Stimulated activated CD8-positive, alpha-beta memory T cell treated with anti-CD3 and anti-CD28 coated beads, Interleukin-4, amount 100 ng/mL, for 4 hours (primary cell): ENCODE measurements at places on chromosomes 11 and 22.

GRCh38 chr11:129283141-129283540 is 91.0 kb upstream of the ARHGAP32 start:
- DNase-seq, result no peak

DNA sequence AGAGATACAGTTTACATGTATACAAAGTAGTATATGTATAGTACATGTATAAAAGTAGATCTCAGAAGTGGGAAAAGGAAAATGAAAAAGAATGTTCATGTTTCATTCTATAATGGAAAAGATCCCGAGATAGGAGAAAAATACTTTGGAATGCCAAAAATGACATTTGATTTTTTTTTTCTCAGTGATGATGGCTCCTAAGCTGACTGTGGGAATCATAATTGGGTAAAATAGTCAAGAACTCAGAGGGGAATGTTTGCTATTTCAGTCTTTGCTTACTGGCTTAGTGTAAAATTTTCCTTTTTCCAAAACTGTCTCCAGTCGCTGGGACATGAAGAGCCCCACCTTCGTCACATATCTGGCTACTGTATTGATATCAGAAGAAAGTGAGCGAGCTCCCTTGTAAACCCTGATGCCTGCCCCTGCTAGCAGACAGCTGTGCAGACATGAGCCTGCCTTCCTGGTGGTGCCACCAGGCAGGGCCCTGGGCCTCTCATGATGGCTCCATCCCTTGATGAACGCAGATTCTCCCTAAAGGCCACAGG is 944.6 kb downstream of the NTM start:
- DNase-seq, result no peak

- no peak for DNase-seq
Measured at GRCh38 chr11:21465203-21465602, 727.7 kb upstream of the ANO5 start.

- DNase-seq, result no peak
Measured at GRCh38 chr11:59899532-59899931, 20.9 kb downstream of the OOSP3 start.

DNA sequence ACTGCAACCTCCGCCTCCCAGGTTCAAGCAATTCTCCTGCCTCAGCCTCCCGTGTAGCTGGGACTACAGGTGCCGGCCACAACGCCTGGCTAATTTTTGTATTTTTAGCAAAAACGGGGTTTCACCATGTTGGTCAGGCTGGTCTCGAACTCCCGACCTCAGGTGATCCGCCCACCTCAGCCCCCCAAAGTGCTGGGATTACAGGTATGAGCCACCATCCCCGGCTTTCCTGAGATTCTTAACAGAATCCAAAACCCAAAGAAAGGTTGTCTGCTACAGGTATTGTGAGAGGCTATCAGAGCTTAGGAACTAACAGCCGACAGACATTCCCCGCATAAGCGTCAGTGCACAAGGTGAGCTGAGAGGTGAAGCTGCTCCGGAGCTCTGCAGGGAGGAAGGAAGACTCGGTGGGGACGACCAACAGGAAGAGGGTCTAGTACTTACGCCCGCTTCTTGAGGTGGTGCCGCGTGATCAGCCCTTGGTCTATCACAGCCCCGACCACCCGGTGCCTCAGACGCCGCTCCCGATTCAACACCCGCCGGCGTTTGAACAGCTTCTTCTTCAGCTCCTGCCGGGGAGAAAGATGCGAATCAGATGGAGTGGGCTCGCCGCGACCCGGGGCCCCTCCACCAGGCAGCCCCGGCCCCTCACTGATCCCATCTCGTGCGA is 470 bp downstream of the C11orf98 start:
- no peak for DNase-seq

GRCh38 chr22:20533879-20534265 is 26.5 kb downstream of the MED15 start:
- DNase-seq, result no peak

- DNase-seq, result no peak
Measured at GRCh38 chr11:121688860-121689614, 236.3 kb upstream of the SORL1-AS1 start.

GRCh38 chr22:48761546-48761945 is 1066.1 kb downstream of the BRD1 start:
- DNase-seq, result no peak

- DNase-seq, result no peak
Measured at GRCh38 chr11:119744577-119744976, 15.6 kb upstream of the NECTIN1 start.

DNA sequence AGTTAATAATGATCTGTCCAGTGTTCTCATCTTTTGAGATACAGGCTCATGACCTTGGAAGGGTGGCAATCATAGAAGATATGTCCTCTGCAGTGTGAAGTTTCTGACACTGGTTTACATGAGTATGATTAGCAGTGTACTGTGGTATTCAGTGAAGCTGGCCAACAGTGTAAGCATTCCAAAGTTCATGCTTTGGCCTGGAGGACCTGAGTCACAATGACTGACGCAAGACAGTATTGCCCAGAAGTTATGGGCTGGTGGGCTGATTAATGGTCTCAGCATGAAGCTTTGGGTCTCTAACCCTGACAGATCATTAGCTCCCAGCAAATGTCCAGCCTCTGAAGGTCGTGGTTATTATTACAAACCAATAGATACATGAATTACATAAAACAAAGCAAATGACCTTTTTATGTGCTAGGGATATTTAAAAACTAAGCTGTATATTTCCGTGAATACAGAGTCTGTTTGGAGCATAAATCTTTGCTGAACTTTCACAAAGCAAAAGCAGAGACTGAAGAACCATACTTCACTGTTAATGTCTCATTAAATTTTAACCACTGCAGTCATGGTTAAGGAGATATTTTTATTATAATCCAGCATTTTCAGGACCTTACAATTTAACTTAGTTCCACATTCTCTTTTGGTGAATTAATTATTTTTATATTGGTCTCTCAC is 28.3 kb upstream of the USP47 start:
- DNase-seq, result no peak

- no peak for DNase-seq
Measured at GRCh38 chr11:131893103-131893890, 522.9 kb downstream of the NTM start.

DNA sequence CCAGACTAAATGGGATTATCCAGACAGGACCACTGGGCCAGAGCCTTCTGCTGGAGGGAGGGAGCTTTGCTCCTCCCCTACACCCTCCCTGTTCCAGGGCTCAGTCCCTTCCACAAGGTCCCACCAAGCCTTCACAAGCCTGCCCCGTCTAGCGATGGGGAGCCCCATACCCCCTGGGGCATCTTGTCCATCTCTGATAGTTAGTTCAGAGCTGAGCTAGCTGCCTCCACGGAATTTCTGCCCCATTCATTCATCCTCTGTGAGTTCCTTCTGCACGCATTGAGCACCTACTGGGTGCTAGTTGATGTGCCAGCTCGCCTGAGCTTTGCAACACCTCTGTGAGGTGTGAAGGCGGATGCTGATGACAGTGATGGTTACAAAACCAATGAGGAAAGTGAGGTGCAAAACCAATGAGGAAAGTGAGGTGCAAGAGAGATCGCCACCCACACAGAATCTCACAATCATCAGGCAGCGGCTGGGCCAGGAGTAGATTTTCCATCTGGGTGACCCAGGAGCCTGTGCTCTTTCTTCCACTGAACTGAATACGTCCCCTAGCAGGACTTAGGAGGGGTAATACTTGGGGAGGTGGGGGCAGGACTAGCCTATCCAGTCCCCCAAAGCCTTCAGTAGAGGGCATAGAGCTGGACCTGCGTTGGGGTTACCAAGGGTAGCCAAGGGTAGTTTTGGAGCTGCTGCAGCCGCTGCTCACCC is 21.5 kb upstream of the CBX7 start:
- peak; percentile 40 for DNase-seq

DNA sequence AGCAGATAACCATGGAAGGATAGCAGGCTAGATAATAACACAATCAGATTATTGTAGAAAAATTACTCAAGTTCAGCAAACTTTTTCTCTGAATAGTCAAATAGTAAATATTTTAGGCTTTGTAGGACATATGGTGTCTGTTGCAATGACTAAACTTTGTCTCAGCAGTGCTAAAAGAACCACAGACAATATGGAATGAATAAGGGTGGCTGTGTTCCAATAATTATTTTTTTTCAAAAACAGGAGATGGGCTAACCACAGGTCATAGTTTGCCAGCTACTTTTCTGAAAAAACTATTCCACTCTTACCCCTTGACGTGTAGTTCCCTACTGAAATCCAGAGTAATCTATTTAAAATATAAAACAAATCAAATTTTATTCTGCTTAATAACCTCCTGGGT is 153.9 kb upstream of the LRRC4C start:
- DNase-seq, result no peak

DNA sequence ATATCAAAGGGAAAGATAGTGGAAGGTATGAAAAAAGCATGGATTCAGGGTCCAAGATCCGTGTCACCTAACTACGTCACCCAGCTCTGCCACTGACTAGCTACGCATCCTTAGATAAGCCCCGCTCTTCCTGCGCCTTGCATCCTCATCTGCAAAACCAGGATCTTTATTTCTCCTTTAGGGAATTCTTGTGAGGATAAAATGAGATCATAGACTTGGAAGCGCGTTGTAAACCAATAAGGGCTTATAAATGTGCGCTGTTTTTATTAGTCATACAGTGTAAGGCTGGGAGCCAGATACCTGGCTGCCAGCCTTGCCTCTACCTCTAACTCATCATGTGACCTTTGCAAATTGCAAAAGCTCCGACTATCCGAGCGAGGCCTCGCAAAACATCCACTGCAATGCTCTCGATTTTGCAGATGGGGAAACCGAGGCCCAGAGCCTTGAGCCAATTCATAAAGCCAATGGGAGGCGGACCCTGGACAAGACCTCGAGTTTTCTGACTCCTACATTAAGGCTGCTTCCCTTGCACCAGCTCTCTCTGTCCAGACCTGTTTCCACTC is 753 bp downstream of the PRPF19 start:
- no peak for DNase-seq

DNA sequence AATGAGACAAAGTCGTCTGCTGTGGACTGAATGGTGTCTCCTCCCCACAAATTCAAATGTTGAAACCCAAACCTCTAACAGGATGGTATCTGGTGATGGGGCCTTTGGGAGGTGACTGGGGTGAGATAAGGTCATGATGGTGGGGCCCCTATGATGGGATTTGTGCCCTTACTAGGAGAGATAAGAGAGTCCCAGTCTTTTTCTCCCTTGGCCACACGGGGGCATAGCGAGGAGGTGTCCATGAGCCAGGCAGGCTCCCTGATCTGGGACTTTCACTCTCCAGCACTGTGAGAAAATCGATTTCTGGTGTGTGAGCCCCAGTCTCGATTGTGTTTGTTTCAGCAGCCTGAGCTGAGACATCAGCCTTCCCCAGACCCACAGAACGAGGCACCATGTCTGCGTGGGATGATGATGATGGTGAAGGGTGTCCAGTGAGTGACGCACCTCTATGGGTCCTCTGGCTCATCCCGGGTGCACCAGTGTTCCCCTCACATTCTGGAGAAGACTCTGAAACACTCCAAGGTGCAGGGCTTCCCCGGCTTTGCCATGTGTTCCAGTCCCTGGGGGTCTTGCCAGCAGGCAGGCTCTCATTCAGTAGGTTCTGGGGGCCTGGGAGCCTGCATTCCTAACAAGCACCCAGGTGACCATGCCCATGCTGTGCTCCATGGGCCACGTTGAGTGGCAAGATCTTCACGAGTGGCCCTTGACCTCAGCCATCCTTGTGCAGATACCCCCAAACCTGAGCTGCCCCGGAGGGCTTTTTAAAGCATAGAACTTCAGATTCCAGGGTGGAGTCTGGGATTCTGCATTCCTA is 363.0 kb downstream of the CTTN start:
- no peak for DNase-seq

GRCh38 chr11:135017296-135017695 is 605.3 kb upstream of the B3GAT1 start:
- no peak for DNase-seq

DNA sequence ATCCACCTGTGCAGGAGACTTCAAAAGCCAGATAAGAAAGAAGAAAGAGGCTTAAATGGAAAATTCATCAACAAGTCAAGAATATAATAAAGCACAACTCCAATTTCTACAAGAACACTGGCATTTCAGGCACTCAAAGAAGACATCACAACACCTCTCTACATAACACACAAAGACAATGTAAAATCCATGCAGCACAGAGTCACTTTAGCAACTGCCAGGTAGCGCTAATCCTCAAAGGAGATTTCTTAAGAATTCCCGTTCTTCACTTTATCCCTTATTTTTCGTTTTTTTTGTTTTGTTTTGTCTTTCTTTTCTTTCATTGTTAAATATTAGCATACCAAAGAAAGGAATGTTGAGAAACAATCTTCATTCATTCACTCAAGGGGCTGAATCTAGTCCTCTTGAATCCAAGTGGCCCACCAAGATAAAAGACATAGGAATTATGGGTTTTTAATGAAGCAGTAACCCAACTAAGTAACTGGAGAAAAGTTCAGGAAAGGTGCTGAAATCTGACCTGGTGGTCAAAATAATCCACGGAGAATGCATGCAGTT is 95.0 kb downstream of the CADM1 start:
- DNase-seq, result no peak

DNA sequence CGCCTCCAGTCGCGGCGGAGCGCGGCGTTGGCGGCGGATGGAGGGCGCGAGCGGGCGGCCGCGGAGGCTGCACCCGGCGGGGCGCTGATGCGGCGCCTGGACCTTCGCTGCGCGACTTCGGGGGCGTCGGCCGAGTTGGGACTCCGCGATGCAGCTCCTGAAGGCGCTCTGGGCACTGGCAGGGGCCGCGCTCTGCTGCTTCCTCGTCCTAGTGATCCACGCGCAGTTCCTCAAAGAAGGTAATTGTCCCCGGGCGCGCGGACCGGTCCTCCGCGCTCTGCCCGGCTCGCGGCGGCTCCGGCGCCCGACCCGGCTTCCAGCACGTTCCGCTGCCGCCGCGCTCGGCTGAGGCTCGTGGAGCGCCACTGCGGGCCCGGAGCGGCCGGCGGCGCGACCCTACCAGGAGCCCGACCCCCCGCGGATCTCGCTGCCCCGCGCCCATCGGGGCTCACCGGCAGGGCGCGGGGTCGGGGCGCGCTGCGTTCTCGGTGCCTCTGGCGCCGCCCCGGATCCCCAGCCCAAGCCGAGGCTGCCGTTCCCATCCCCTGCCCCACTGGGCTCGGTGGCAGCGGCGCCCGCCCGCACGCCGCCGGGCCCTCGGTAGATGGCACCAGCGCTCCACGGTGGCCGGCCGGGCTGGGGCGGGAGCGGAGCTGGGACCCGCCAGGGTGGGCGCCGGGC is 1251.2 kb downstream of the BRD1 start:
- DNase-seq, result no peak

DNA sequence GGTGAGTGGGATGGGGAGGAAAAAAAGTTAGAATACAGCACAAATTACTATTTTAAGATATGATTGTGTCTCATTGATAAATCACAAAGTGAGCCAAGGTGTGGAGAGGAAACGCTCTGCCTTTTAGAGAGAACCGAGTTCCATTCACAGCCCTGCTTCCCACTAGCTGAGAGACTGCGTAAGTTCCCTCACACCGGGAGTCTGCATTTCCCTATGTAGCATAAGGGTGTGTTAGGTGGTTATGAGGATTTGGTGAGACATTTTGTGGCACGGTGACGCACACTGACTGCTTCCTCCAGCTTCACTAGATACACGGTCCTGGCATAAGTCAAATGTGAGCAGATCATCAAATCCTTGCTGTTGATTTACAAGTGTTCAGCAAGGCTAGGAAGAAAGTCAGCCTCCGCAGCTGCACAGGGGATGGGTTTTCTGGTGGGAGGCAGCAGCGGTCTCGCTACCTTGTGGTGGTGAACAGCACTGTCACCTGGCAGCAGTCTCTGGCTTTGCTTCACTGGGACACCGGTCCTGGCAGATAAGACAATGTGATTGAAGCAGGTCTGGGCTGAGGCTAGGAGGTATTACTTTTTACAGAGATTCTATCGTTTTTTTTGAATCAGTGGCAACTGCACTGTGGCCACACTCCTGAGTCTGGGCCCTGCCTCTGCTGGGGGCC is 312.2 kb upstream of the B3GAT1 start:
- DNase-seq, result no peak

GRCh38 chr11:121304759-121305158 is 12.2 kb downstream of the SC5D start:
- DNase-seq, result no peak
